ENCODE measurements at places on chromosomes 5 and 9.
A peak's percentile ranks its signal among the peaks of the same experiment; 100 is the strongest.

GRCh38 chr5:80988419-80988935 is 28.3 kb downstream of the RASGRF2 start:
- DNase-seq = no peak

DNA sequence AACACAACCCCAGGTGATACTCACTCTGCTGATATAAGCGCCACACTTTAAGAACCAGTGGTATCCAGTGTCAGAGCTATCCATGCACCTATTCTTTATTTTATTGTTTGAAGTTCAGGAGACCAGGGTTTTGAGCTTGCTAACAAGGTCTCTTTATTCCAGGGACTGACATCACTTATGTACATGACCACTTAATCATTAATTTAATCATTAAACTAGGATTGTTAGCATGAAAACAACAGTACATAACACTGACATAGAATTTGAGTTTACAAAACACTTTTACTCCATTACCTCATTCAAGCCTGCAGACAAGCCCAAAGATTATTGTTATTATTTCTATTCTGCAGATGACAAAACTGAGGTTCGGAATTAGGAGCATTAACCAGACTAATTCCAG is 151.4 kb upstream of the IQGAP2 start:
- DNase-seq = no peak

DNA sequence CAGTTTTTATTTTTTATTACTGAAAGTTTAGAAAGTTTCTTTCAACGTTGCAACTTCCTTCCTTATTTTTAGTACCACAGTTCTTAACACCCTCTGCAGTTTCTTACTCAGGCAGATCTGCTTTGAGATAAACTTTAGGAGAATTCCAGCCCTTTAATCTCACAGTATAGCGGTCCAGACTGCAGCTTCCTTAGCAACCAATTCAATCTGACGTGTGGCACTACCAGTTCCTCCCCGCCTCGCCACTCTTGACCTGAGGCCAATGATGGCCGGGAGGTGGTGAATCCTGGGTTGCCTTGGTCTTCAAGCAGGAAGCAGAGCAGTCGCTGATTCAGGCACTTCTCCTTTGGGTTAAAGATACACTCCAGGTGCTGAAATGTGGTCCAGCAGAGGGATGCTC is 334.3 kb upstream of the TRPC7 start:
- DNase-seq = no peak

GRCh38 chr5:135833961-135834638 is 363 bp upstream of the SLC25A48 start:
- peak; percentile 23 for DNase-seq

GRCh38 chr9:84694248-84694647 is 24.7 kb downstream of the NTRK2 start:
- DNase-seq = no peak
